SIG-M5 (cell line): ENCODE measurements at places on chromosomes 13 and 19.

GRCh38 chr13:22176968-22177520 lies 506.2 kb downstream of the FGF9 start:
- no peak for DNase-seq

GRCh38 chr13:101977475-101977874 lies 424.4 kb downstream of the FGF14 start:
- DNase-seq, result no peak

DNA sequence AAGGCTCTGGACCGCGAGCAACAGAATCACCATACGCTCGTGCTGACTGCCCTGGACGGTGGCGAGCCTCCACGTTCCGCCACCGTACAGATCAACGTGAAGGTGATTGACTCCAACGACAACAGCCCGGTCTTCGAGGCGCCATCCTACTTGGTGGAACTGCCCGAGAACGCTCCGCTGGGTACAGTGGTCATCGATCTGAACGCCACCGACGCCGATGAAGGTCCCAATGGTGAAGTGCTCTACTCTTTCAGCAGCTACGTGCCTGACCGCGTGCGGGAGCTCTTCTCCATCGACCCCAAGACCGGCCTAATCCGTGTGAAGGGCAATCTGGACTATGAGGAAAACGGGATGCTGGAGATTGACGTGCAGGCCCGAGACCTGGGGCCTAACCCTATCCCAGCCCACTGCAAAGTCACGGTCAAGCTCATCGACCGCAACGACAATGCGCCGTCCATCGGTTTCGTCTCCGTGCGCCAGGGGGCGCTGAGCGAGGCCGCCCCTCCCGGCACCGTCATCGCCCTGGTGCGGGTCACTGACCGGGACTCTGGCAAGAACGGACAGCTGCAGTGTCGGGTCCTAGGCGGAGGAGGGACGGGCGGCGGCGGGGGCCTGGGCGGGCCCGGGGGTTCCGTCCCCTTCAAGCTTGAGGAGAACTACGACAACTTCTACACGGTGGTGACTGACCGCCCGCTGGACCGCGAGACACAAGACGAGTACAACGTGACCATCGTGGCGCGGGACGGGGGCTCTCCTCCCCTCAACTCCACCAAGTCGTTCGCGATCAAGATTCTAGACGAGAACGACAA lies 1.8 kb downstream of the PCDH17 start:
- DNase-seq, result no peak

GRCh38 chr19:36152019-36152351 lies 262 bp downstream of the COX7A1 start:
- no peak for DNase-seq

DNA sequence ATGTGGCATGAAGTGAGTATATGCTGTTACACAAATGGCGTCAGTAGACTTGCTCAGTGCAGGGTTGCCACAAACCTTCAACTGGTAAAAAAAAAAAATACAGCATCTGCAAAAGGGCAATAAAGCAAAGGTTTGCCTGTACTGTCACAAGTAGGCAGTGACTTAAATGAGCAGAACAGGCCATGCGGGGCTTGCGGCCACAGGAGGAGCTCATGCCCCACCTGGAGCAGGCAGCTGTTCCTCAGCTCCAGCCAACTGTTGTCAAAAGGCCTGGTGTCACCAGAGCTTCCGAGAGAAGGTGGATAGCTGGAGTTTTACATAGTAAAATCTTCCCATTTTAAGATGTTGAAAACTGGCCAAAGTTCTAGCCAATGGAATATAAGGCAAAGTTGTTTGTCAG lies 7.7 kb downstream of the ATP7B start:
- no peak for DNase-seq

GRCh38 chr19:15337202-15337601 lies 4.9 kb upstream of the BRD4 start:
- DNase-seq, result no peak

GRCh38 chr13:99366075-99366987 lies 59.1 kb upstream of the GPR183 start:
- DNase-seq, result no peak

- DNase-seq, result no peak
Observed at GRCh38 chr13:106212386-106213010, 323.0 kb downstream of the EFNB2 start.
